ENCODE measurements at places on chromosomes 13 and 19.

GRCh38 chr19:7507884-7508283, 8.0 kb upstream of the ZNF358 start:
- no peak for DNase-seq

GRCh38 chr13:50257646-50258045, 242.4 kb downstream of the KCNRG start:
- DNase-seq, result peak; percentile 40

- DNase-seq, result peak; percentile 29
Observed at GRCh38 chr13:27442071-27442647, 8.2 kb downstream of the MTIF3 start.

DNA sequence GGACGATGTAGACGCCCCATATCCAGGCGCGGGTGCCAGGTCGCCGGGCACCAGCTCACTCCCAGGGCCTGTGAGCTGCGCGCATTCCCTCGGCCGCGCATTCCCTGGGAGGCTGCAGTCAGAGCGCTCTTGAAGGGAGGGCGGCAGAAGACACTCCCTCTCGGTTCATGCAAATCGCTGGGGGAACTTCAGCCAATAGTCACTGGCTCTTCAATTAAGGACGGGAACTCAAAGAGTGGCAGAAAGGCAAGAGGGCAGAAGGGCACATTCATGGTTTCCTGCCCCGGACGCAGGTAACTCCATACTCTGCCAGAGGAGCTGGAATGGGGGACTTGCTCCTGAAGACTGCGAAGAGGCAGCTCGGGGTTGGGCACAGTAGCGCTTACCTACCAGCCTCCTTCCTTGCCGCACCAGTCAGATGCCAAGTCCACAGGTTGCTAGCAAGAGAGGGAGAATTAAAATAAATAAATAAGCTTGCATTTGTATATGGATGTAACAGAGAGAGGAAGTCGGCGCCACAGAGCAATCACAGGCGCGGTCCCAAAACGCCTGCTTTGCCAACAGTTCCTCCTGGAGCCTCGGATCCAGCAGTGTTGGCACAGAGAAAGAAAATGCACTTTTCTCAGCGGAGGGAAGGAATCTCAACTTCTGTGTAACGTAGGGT, 459 bp downstream of the PCDH20 start:
- no peak for DNase-seq

Data from stimulated activated CD4-positive, alpha-beta T cell treated with anti-CD3 and anti-CD28 coated beads, Interleukin-4, amount 100 ng/mL, for 24 hours (primary cell).